ENCODE measurements at places on chromosomes 13 and 19.

- DNase-seq: no peak
Measured at GRCh38 chr13:79462895-79463294, 18.1 kb upstream of the NDFIP2 start.

GRCh38 chr13:48093588-48093987 is 1.3 kb downstream of the MED4 start:
- DNase-seq: no peak

DNA sequence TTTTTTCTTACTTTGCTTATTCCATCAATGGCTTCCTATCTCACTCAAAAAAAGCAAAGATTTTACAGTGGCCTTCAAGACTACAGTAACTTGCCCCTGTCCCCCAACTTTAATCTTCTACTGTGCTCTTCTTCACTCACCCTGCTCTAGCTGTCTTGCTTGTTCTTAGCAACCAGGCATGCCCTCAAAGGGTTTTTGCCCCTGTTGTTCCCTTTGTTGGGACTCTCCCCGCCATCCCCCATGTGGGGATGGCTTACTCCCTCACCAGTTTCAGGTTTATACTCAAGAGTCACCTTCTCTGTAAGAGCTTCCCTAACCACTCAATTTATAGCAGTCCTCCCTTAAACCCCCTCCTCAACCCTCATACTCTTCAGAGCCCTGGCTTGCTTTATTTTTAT is 5.4 kb downstream of the MTMR6 start:
- DNase-seq: no peak

DNA sequence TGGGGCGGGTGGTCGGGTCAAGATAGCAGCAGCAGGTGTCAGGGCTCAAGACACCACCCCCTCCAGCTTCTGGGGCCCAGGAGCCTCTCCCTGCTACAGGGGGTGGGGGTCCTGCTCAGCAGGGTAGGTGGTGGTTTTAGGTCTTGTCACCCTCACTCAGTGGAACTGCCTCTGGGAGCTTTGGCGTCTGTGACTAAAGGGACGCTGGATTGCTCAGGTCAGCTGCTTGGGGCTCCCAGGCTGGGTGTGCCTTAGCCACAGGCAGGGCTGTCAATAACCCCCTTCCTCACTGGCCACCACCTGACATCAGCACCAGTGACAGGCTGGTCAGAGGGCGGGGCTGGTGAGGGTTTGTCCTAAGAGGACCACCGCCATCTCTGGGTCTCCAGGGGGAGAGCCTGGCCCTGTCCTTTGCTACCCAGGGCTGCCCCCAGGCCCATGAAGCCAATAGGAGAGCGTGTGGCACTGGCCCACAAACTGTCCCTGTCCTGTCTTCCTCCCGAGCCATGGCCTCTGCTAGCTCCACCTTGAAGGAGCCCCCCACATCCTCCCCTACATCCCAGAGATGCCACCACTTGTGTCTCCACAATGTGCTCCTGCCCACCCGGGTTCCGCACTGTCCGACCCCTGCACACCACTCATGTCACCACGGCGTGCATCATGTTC is 36.4 kb downstream of the MAU2 start:
- no peak for DNase-seq

- peak; percentile 90 for DNase-seq
Measured at GRCh38 chr19:52453324-52454094, at the start of gene ZNF578. Gene ZNF578, plus strand, starts transcription at chr19:52453553. Its CDS starts 48,293 bp downstream, at chr19:52501846.

GRCh38 chr13:66673401-66673800 is 556.7 kb downstream of the PCDH9 start:
- no peak for DNase-seq

- peak; percentile 51 for DNase-seq
Measured at GRCh38 chr19:9054765-9055164, 32.1 kb upstream of the OR1M1 start.

GRCh38 chr19:55341171-55341588 is 1.5 kb downstream of the KMT5C start:
- DNase-seq: peak; percentile 92

DNA sequence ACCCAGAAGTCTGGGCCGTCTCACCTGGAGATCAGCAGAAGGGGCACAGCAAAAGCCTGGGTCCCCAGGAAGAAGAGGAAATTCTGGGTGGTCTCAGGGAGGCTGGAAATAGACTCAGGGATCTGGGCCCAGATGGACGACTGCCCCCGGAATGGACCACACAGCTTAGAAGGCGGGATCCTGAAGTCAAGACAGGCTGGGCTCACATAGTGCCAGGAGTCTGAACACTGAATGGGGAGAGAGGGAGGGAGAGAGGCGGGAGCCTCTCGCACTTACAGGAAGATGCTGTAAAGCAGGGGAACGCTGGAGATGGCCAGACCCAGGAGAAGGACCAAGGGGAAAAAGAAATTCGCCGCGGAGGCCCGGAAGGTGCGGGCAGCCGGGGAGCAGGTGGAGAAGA is 1.3 kb upstream of the LENG1 start:
- DNase-seq: peak; percentile 16

- no peak for DNase-seq
Measured at GRCh38 chr19:47539747-47540311, 25.0 kb upstream of the NAPA start.

DNA sequence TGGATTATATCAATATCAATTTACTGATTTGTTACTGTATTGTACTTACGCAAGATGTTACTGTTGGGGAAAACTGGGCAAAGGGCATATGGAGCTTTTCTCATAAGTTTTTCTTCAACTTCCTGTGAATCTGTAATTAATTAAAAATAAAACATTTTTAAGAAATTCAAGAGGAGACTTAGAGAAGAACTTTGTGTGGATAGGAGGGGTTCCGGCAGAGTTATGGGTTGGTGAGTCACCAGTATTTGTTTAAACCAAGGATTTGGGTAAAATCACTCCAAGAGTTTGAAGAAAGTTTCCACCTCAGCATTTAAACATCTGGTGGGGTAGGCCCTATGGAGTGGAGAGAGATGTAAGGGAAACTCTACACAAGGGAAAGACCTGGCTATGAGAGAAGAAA is 379.6 kb downstream of the TSHZ3 start:
- no peak for DNase-seq

DNA sequence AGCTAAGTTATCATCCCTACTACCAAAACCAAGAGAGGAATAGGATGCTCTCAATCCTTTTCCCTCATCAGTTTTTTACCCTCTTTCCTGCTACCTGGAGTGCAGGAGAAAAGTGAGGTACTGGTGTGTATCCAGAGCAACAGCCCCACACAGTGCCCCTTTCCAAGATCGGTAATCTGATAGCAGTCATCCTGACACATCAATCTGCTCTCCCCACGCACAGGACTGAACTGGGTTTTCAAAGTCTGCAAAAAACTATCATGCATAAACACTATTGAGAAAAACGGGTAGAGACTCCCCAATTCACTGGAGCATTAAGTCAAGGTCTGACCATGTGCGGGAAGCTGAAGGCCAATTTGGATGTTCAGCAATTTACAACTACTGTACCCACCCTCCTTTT is 284.8 kb downstream of the RBM26 start:
- DNase-seq: no peak

- DNase-seq: no peak
Measured at GRCh38 chr13:104008541-104009435, 942.6 kb upstream of the SLC10A2 start.

GRCh38 chr13:79194272-79194671 is 211.8 kb downstream of the RBM26 start:
- no peak for DNase-seq

DNA sequence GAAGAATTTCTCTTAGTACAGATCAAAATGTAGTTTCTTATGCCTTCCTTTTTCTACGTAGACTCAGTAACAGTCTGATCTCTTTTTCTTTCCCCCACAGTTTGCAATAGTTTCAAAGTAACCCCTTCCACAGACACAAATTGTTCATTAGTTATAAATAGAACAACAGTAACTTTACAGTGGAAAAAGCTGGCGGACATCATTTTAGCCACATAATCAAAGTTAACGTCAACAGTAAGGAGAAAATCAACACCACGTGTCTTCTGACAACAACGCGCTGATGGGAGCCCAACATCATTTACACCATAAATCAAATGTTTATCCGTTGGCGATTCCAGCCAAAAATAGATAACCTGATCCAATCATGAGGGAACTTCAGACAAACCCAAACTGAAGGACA is 76.8 kb downstream of the ANKRD10 start:
- no peak for DNase-seq

GRCh38 chr13:40662866-40663265 is 3.6 kb downstream of the FOXO1 start:
- DNase-seq: peak; percentile 58

- no peak for DNase-seq
Measured at GRCh38 chr13:49466292-49466838, 22.3 kb downstream of the SETDB2 start.

GRCh38 chr13:110138010-110138699 is 168.8 kb downstream of the COL4A1 start:
- DNase-seq: peak; percentile 80

- no peak for DNase-seq
Measured at GRCh38 chr19:20912973-20913372, 10.1 kb upstream of the ZNF85 start.

GRCh38 chr13:30061217-30061616 is 210.8 kb upstream of the UBL3 start:
- DNase-seq: no peak

DNA sequence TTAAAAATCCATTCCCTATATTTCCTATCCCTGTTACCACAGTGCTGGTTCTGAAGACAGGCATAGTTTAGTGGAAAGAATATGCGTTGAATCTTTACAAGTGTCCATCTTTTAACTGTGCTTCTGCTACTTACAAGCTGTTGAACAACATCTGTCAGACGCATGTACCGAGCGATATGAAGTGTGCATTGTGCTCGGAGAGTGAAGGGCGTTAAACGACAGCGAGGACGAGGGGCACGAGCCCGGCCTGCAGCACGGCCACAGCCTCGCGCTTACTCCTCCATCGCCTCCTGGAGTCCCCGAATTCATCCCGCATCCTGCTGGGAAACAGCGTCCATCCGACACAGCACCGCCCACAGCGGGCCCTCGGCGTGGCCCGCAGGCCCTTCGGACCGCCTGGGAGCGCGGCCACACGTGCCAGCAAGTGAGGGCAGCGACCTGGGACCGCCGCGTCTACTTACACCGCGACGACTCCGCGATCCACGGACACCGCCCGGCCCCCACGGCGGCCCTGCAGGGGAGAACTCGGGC is 514 bp downstream of the PCID2 start:
- peak; percentile 70 for DNase-seq

- DNase-seq: no peak
Measured at GRCh38 chr13:106594980-106595379, 27.0 kb upstream of the ARGLU1 start.

DNA sequence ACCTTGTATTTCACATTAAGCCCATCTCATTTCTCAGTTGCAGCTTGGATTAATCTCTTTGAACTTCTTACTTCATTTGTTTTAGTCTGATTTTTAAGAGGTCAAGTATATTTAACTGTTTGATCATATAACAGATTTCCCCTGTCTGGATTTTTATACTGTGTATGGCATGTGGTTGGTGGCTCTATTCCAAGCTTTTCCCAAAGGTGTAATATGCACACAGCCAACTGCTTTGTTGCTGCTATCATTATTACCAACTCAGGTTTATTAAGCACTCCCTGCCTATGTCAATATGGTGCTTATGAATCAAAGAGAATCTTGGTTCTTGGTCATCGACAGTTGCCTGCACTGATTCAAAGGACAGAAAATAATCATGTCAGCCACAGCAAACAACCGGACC is 92.6 kb downstream of the RAP2A start:
- no peak for DNase-seq

- no peak for DNase-seq
Measured at GRCh38 chr13:64718116-64718515, 2512.0 kb downstream of the PCDH9 start.

- DNase-seq: no peak
Measured at GRCh38 chr19:31256593-31256960, 92.7 kb downstream of the TSHZ3 start.

- DNase-seq: no peak
Measured at GRCh38 chr19:5333581-5334365, 6.8 kb downstream of the PTPRS start.

Data from GM23338 (cell line).